Astrocyte of the cerebellum (primary cell): ENCODE measurements at places on chromosomes 2 and 18.

GRCh38 chr18:25133879-25134278, 218.1 kb downstream of the ZNF521 start:
- no peak for DNase-seq

DNA sequence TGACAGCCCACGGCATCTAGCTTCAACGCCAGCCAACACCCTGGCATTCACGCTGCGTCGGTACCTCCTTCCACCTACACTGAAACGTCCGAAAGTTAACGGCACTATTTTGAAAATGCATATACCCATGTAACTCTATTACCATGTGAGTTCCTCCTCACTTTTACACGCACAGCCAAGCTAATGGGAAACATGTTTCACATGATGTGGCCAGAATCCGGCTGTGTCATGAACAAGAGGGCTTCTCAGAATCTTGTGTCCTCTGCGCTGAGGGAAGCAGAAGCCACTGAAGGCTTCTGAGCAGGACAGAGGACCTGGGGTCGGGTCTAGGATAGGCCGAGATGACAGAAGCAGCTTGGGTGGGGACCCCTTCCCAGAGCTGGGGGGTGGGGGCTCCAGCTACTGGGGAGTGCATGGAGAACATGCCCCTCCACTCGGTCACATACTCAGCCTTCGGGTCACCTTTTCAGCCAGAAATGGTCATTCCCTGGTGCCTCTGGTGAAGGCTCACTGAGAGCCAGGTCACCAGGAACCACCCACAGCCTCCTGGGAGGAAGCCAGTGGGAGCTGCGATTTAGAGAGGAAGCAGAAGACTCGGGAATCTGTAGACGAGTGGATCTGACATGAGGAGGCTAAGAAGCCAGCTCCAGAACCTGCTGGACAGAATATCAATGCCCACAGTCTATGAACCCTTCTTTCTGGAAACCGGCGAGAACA, 41.5 kb downstream of the HDAC4 start:
- DNase-seq, result no peak

DNA sequence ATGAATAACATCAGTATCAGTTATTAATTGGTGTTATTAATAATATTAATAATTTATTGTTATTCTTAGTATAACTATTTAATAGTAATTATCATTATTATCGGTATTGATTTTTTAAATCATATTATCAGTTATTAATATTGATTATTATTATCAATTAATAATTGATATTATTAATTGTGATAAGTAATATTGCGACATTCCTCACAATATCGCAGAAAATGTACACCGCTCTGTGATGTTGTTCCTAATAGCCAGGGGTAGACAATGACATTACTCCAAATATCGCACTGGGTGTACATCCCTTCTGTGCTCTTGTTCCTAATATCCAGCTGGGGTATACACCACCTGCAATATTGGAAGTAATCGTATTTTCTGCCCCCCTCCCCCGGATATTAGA, 23.3 kb upstream of the NAGK start:
- no peak for DNase-seq

DNA sequence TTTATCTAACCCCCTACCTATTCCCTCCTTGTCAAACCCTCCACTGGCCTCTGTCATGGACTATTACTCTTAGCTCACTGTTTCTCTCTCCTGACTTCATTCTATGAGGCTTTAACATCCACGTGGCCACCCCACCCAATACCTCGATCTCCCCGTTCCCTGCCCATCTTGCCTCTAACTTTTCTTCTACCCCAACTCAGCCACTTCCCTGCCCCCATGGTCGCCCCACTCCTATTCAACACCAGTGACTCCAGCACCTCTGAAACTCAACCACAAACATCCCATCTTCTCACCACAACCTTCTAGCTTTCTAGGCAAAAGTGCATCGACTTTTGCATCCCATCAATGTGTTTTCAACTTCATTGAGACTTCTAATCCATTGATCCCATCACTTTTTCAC, 94.2 kb upstream of the EPAS1 start:
- no peak for DNase-seq

DNA sequence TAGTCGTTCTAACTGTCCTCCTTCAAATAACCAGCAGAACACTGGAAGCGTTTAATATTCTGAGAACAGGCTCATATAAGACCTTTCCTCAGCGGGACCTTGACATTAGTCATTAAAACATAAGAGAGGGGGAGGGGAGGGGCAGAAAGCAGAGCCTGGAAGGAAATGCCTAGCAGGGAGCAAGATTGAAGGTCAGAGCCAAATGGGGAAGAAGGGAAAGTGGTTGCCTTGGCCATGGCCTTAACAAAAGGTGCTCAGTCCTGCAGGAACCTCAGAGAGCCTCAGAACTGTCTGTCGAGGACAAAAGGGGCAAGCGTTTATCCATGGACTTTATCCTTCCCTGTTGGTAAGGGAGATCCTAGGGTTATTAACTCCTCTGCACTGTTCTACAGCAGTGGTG, 856 bp upstream of the PLA2R1 start:
- no peak for DNase-seq

GRCh38 chr2:241904791-241905710, 35.5 kb downstream of the RTP5 start:
- DNase-seq, result no peak

GRCh38 chr18:37378336-37379010, 187.1 kb downstream of the CELF4 start:
- DNase-seq, result no peak

- DNase-seq, result no peak
These were observed 104.8 kb downstream of the CABYR start for GRCh38 chr18:24243677-24244076.

DNA sequence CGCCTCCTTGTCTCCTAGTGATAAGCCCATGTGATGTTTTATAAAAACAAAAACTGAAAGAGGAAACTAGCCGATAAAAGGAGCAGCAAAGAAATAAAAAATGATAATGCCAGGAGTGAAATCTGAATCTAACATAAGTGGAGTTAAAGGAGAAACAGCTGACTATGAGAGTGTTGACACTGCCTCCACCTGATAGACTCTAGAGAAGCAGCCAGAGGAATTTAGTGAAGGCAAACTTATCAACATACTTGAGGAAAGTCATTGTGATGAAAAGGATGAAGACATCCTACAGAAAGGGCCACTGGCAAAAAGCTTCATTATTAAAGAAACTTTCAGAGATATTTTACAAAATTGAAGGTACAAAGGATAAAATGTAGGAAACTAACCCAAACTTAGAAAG, 1.9 kb downstream of the M1AP start:
- DNase-seq, result no peak
